Activated CD8-positive, alpha-beta memory T cell treated with anti-CD3 and anti-CD28 coated beads for 4 hours (primary cell): ENCODE measurements at places on chromosomes 6 and 20.

DNA sequence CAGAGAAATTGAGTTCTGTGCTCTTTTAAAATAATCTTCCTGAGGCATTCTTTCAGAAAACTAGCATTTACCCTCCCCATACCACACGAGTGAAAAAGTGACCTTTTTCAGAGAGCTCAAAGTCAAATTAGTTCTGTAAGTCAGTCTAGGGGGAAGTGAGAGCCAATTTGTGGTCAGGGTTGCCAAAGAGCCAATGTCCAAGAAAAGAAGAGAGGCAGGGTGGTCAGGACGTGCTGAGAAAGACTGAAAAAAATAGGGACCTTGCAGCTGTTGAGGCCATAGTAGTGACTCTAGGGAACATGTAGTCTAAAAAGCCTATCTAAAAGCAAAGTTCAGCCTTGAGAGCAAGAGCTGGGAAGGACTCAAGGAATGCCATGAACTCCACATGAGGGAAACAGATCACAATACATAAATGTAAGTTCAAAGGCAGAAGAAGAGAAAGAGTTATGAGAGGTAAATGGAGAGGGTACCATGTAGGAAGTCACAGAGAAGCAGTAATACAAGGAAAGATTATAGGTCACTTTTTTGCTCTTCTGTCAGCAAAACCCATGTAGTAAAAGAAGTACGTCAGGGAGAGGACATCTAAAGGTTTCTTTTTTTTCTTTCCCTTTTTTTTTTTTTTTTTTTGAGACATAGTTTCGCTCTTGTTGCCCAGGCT, 565.1 kb upstream of the FLRT3 start:
- no peak for DNase-seq

DNA sequence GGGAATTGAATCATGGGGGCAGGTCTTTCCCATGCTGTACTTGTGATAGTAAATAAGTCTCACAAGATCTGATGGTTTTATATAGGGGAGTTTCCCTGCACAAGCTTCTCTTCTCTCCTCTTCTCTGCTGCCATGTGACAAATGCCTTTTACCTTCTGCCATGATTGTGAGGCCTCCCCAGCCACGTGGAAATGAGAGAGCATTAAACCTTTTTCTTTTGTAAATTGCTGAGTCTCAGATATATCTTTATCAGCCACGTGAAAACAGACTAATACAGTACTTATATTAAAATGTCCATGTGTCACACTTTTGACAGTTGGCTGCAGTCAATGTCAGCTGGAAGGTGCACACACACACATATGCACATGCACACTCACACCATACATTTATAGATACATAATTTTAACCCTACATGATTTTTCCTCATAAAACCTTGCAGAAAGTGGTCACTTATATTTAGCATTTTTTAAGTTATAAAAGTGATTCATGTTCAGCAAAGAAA, 128.9 kb downstream of the OTOR start:
- no peak for DNase-seq

- DNase-seq: no peak
Observed at GRCh38 chr6:1726341-1726768, 116.6 kb downstream of the FOXC1 start.

- no peak for DNase-seq
Observed at GRCh38 chr6:169163411-169163901, 90.2 kb downstream of the THBS2 start.

DNA sequence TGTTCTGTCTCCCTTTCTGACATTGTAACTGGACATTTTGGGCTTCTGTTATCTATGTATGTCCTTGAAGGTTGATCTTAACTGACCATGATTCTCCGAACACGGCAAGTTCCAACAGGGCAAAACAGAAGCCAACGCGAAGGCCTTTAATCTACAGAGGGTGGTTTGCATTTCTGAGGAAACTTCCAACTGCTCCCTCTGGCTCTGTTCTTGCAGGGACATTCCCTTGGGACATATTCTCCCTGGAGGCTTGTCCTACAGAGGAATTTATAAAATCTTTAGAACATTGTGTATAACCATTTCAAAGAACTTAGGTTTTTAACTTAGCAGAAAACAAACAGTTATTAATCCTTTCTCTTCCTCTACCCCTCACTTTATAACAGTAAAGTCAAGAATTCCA, 189.0 kb upstream of the CDYL start:
- DNase-seq: no peak

GRCh38 chr20:44901974-44902373, 7.9 kb upstream of the PABPC1L start:
- no peak for DNase-seq

DNA sequence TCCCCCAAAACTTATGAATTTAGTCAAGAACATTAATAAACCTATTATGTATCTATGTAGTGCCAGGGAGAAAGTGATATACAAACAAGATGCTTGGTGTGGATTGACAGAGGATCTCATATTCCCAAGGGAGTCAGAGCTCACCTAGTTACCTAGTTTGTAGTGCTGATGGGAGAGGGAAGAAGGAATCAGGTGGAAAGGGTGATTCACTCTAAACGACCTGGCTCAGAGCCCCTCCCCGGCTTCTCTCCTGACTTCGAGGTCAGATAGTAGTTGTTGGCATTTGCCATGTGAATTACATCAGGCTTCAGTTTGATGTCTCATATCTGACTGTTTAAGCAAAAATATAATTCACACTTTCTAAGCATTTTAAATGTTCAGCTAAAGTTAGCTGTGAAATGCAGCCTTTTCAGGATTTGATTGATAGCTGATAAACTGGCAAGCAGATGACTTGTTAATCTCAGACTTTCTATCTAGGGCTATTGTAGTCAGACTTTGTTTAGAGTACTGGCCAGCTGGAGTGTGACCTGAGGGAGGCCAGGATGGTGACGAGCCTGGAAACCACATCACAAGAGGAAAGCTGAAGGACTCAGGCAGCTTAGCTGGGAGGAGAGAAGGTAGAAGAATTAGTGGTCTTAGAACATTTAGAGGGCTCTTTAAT, 123.7 kb downstream of the AKAP7 start:
- no peak for DNase-seq

- no peak for DNase-seq
Observed at GRCh38 chr6:154402081-154402780, 45.6 kb upstream of the IPCEF1 start.

- no peak for DNase-seq
Observed at GRCh38 chr6:29294499-29294914, 7.0 kb upstream of the OR14J1 start.
